NCI-H2029 (cell line): ENCODE measurements at places on chromosomes 2 and 18.

DNA sequence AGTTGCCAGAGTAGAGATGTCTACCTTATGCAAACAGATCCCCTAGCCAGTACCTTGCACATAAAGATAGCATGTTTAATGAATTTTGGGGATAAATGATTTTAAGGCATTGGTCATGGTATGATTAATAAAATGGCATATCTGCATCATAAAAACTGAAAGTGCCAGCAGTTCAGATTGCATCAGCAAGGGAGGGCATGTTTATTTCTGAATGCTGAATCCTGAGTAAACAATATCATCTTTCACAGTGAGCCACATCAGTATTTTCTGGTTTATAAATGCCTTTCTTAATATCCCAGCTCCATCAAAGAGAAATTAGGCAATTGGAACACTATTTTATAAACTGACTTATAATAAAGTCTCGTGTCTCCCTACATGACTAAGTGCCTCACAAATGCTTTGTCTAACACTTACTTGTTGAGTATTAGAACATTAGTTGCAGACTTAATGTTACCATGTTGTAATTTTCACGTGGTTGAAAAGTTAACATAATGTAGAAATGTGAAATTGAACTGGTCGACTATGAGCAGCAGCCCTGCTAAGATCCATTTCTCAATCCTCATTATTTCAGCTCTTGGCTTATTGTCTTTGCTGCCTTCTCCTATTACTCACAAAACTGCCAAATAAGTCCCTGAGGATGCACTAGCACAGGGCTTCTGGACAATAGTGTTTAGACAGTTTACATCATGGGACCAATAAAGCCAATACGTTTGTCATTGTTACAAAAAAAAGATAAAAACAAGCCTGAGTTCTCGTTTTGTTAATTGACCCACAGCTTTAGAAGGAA, 48.0 kb downstream of the LANCL1 start:
- DNase-seq = no peak

- no peak for DNase-seq
Observed at GRCh38 chr2:138720035-138720838, 60.0 kb downstream of the NXPH2 start.

- DNase-seq = no peak
Observed at GRCh38 chr18:67072791-67073190, 443.7 kb downstream of the DSEL start.

GRCh38 chr2:127860130-127860529, 2.2 kb upstream of the POLR2D start:
- DNase-seq = no peak

DNA sequence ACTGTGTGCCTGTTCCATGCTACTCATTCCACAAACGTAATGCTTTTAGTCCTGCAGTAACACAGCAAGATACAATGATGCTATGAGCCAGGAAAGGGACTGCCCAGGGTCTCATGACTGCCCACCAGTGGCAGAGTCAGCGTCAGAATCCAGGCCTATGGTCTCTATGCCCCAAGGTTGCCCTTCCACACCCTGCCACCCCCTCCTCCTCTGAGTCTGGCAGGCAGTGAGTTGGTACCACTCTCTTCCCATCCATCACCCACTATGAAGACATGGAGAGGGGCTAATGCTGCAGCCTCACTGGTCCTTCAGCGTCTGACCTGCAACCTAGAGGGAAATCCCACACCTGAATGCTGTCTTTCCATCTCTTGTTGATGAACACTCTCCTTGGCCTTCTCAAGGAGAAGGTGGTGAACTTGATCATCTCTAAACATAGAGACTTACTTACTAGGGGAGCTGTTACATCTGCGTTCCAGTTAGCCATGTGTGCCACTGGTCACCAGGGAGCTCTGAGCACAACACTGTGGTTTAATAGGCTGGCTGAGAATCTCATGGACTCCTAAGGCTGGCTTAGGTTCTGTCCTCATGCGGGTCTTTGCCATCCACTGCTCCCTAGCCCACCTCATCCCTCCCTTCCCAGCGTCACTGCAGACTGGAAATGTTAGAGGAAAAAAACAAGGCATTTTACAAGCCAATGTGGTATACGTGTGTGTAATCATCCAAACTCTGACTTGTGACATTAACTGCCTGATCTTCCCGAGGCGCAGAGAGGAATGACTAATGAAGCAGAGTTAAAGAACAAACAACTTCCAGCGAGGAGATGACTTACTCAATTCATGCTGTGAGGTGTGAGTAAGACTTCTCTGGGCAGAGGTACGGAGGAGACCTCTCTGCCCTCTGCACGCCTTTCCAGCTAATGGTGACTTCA, 28.8 kb downstream of the STEAP3 start:
- DNase-seq = no peak

DNA sequence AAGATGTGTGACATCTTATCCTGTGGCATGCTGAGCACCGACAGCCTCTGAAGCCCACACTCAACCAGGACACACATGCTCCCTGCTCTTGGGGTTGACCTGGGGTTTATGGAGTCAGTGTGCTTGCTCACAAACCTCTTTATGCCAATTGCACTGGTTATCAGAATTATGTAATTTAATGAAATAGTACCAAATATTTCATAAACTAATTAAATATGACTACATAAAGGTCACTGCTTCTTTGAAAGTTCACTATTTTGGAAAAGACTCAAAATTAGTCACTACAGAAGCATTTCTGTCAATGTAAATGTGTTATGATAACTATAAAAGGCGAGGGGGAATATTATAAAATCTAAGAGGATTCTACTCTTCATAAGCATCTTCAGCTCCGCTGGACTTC, 76.7 kb downstream of the FHOD3 start:
- no peak for DNase-seq

DNA sequence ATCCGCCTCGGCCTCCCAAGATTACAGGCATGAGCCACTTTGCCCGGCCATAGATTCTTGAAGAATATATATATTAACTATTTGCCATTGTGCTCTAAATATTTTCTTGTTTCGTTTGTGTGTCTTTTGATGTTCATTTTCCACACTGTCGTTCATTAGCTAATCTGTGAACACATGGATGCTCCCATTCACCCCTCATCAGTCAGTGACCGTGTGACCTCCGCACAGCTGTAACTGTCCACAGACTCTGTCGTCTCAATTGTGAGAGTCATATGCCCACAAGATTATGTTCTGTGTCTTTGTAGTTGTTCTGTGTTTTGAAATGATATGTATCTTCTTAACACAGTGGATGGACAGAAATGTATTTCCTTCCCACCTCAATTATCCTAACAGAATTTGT, 29.6 kb downstream of the RAMP1 start:
- DNase-seq = no peak

- DNase-seq = no peak
Observed at GRCh38 chr18:11488175-11488574, 121.2 kb upstream of the SLC35G4 start.

GRCh38 chr18:11268741-11269233, 119.4 kb upstream of the PIEZO2 start:
- no peak for DNase-seq

GRCh38 chr2:168314236-168314635, 66.8 kb upstream of the STK39 start:
- no peak for DNase-seq

DNA sequence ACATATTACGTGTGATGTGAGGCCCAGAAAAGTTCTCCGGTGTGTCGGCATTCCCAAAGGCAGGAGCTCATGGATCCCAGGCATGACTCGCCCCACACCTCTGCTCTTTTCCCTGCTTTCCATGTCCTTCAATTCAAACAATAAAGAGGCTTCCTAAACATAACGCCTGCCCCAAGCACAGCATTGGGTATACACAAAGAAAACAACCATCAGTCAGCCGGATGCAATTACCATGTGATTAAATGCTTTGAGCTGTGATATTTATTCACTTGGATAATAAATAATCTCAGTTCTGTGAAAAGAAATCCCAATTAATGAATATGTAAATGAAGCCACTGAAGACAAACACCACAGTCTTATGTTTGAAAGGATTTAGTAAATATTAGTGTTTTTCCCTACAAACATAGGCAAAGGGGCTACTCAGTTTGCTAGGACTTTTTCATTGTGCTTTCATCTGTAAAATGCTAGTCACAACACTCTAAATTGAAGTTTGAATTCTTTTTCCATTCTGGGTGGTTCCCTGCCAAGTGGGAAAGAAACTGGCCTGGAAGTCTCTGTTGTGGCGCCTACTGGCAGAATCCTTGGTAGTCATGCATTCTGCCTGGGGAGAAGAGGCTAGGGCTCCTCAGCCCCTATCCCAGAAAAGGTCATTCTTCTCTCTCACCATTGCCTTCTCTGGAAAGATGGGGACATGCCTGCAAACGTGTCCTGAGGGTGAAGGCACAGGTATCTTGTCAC, 144.7 kb downstream of the COL6A3 start:
- DNase-seq = no peak

DNA sequence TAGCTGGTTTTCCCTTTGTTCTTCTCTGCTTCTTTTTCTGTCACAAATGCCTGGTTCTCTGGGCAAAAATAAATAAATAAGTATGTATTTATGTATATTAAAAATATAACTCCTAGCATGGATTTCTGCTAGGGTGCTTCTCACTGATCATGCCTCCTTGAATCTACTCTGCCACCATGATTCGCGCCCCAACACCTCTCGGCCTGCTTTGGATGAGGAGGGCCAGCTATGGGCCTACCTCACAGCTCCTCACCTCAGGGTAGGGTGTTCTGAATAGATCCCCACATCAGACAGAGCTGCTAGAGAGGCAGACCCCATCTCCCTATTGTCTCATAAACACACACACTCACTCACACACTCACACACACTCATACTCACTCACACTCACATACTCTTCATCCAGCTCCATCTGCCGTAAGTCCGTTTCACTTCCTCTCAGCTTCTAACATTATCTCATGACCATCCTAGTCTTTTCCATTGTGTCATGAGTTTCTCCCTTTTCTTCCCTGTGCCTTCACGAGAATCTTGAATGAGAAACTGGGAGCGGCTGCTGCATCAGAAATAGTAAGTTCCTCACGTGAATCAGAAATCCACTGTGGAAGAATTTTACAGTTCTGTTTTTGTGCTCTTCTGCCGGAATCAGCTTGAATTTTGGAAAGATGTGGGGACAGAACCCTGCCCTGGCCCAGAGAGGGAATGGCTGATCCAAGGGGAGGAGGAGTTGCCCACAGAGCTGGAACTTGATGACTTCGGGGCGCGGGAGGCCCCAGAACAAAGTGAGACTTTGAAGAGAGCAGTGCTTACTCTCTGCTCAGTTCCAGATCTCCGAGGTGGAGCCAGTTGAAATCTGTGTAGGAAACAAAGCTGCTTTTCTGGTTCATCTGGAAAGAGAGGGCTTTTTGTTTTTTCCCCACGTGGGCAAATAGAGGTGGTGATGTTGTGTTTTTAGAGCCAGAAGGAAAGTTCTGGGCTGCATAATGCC, 20.9 kb downstream of the ANXA4 start:
- no peak for DNase-seq

GRCh38 chr18:73151086-73151485, 283.3 kb upstream of the NETO1 start:
- DNase-seq = no peak

DNA sequence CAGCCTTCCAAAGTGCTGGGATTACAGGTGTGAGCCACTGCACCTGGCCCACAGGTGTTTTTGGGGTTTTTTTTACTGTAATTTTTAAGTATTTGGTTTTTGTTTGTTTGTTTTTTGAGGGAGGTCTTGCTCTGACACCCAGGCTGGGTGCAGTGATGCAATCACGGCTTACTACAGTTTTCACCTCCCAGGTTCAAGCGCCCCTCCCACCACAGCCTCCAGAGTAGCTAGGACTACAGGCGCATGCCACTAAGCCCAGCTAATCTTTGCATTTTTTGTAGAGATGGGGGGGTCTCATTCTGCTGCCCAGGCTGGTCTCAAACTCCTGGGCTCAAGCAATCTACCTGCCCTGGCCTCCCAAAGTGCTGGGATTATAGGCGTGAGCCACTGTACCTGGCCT, 7.3 kb upstream of the SLC11A1 start:
- DNase-seq = no peak
